Left hindlimb (tissue), 1 donor: ENCODE measurements at places on chromosomes 12 and 14.

- DNase-seq, result peak; percentile 25
Measured at GRCh38 chr14:101072531-101072930, 169.0 kb upstream of the RTL1 start.

DNA sequence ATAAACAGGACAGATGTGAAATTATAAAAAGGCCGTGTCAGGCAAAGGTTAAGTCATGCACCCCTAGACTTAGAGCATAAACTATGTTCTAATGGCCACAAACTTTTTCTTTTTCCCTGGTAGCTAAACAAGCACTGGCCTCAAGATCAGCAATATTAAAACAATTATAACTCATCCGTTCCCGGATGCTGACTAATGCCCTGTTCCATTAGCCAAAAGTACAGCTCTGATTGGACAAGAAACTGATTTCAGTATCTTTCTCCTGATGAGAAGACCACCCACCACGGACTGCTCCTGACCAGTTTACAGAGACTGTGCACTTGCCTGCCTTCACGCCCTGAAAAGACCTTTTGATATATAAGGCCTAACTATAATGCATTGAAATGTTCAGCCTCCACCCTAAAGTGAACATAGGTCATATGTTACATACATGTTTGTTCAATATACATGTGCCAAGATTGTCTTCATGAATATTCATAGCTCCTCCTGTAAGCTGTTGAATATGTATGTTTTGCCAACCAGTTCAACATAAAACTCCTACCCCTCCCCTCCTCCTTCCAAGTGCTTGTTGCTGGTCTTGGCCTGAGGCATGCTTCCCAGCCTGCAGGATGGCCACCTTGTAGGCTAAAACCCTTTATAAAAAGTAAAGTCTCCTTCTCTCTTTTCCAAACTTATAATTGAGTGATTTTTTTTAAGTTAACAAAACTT is 162.0 kb downstream of the IPO8 start:
- DNase-seq, result no peak

GRCh38 chr14:30264161-30264560 is 294.8 kb upstream of the G2E3 start:
- DNase-seq, result no peak

GRCh38 chr14:78316786-78317185 is 146.6 kb downstream of the NRXN3 start:
- no peak for DNase-seq

DNA sequence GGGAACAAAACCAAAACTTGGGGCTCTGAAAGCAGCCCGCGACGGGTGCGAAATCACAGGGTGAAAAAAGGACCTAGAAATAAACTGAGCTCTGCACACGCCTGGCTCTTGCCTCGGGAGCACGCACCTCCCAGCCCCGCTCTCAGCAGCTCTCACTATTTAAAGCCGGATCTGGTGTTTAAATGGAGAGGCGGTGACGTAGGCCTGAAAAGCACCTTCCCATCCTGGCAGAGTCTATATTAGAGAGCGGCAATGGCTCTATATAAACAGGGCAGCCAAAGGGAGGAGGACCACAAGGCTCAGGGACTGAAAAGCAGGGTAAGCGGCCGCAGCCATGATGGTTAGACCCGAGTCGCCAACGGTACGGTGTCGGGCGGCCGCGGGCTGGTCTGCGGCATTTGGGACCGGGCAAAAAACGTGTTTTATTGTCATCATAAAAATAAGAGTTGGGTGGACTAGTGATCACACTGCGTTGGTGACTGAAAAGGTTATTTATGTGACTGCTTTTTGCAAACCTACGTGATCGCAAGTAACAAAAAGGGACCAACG is 1.5 kb downstream of the GTF2A1 start:
- DNase-seq, result peak; percentile 94

DNA sequence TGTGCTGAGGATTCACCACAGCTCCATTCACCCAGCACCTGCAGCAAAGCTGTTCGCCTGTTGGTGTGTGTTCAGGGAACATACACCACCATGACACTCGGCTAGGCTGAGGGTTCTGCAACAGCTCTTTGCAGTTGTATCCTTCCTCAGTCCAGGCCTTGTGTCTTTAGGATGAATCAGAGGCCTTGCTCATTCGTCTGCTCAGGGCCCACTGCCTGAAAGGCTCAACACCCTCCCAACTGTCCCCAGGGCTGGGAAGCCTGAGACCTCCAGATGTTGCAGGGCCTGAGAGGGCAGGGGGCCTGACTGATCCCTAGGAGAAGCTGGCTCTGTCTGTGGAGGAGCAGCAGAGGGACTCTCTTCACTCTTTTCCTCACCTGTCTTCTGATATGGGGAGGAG is 11.2 kb downstream of the ZDHHC22 start:
- DNase-seq, result no peak

- no peak for DNase-seq
Measured at GRCh38 chr12:64700532-64700931, 58.7 kb downstream of the GNS start.

GRCh38 chr12:19999805-20000138 is 368.6 kb upstream of the PDE3A start:
- DNase-seq, result no peak

GRCh38 chr12:63841571-63841970 is 2.9 kb upstream of the SRGAP1 start:
- no peak for DNase-seq
